ENCODE measurements at places on chromosomes 2 and 18.
A peak's percentile ranks its signal among the peaks of the same experiment; 100 is the strongest.

DNA sequence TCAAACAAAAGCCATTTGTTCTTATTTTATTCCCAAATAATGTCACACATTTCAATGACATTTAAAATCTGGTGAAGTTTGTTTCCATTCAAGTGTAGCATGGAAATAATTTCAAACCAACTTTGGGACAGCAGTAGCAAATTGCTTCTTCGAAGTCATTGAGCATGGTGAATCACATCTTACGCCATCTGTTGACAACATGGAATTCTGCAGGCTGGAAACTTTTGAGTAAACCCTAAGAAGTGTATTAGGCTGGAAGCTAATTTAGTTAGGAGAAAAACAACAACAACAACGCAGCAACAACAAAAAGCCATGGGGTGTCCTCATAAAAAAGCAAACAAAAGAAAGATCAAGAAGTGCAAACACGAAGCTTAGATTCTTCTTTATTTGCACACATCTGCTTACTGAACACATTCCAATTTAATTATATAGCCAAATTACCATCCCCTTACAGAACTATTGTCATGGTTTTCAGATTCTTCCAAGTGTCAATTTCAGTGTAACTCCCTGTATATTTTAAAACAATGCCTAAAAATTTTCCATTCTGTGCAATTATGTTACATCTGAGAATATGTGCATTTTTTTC is 659.0 kb upstream of the CDH7 start:
- peak; percentile 44 for DNase-seq

GRCh38 chr2:148670773-148671172 is 26.2 kb downstream of the EPC2 start:
- DNase-seq, result no peak

GRCh38 chr2:228522276-228522675 is 340.8 kb upstream of the SPHKAP start:
- no peak for DNase-seq

- DNase-seq, result peak; percentile 98
These were observed at the start of gene SCLY for GRCh38 chr2:238060542-238061314. Gene SCLY, plus strand, starts transcription at chr2:238061001. Its CDS starts 54 bp downstream, at chr2:238061055.

DNA sequence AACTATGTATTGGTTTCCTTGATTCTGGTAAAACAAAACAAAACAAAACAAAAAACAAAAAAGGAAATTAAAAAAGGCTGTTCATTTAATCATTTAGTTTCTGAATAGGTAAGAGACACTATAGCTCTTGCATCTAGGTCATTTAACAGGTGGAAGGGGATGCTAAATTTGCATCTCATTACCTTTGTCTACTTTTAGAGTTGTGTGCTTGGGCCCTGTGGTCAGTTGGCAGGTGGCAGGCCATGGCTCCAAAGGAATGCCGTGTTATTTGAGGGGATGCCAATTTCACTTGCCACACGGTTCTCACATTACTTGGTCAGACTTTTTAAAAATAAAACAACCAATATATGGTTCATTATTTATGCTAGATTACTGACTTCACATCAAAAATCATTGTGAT is 9.2 kb downstream of the GALNT13 start:
- no peak for DNase-seq

GRCh38 chr2:173941567-173941966 is 23.6 kb downstream of the SP3 start:
- peak; percentile 45 for DNase-seq

DNA sequence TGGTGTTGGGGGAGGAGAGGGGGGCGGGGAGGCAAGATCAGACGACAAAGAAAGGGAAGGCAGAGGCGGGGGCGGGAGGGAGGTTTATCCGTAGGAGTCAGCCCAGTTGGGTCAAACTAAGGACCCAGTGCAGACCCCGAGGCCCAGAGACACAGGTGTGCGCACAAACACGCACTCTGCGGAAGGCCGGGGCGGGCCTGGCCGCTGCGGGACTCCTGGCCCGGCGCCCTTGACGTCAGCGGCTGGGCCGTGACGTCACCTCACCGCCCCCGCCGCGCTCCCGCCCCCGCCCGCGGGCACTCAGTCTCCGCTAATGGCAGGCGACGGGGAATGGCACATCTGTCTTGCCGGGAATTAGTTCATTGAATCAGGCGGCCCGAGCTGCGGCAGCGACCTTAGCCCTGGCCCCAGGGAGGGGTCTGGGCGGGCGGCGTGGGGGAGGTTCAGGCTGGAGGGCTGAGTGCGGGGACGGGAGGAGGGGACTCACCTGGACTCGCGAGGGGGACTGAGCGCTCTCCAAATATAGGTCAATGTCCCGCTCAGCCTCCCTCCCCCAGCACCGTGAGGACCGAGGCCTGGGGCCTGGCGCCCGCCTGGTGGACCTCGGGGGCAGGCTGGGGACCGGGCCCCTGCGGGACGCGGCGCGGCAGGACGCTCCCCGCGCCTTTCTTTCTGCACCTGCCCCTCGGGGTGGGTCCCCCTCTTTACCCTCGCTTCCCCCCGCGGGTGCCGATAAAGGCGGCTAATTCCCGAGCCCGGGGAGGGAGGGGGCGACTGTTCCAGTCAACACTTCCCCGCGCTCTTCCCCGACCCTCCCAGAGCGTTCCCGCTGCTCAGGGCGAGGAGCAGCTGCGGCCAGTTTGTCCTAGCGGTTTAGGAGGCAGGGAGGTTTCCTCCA is 15.5 kb upstream of the ECEL1 start:
- peak; percentile 48 for DNase-seq

GRCh38 chr2:102140377-102140776 is 2.2 kb upstream of the IL1R1 start:
- no peak for DNase-seq

- DNase-seq, result peak; percentile 90
These were observed 87.0 kb downstream of the ALPK2 start for GRCh38 chr18:58541789-58542425.

GRCh38 chr18:73007915-73008308 is 140.1 kb upstream of the NETO1 start:
- DNase-seq, result no peak

GRCh38 chr2:138084206-138084605 is 119.9 kb downstream of the HNMT start:
- no peak for DNase-seq

GRCh38 chr18:70457223-70457622 is 168.4 kb downstream of the SOCS6 start:
- DNase-seq, result no peak

DNA sequence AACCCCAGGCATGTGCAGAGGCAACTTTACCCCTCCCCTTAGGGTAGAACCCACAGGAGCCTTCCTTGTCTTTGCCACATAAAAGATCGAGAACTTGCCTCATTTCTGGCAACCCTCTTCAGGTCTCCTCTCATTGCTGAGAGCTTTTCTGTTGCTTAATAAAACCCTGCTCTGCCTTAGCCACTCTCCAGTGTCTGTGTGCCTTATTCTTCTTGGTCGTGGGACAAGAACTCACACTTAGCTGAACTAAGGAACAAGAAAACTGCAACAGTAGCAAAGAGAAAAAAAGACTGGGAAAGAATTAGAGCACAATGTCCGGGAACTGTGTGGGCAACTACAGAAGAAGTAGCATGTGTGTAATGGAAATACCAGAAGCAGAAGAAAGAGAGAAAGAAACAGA is 56.2 kb upstream of the SMIM21 start:
- peak; percentile 4 for DNase-seq

GRCh38 chr2:168194784-168195522 is 52.4 kb downstream of the STK39 start:
- DNase-seq, result peak; percentile 22

- no peak for DNase-seq
These were observed 26.0 kb downstream of the SOS1 start for GRCh38 chr2:39094717-39095363.

- DNase-seq, result no peak
These were observed 318.2 kb downstream of the ADCYAP1 start for GRCh38 chr18:1222880-1223279.

- DNase-seq, result no peak
These were observed 54.5 kb downstream of the EVA1A start for GRCh38 chr2:75506101-75506697.

DNA sequence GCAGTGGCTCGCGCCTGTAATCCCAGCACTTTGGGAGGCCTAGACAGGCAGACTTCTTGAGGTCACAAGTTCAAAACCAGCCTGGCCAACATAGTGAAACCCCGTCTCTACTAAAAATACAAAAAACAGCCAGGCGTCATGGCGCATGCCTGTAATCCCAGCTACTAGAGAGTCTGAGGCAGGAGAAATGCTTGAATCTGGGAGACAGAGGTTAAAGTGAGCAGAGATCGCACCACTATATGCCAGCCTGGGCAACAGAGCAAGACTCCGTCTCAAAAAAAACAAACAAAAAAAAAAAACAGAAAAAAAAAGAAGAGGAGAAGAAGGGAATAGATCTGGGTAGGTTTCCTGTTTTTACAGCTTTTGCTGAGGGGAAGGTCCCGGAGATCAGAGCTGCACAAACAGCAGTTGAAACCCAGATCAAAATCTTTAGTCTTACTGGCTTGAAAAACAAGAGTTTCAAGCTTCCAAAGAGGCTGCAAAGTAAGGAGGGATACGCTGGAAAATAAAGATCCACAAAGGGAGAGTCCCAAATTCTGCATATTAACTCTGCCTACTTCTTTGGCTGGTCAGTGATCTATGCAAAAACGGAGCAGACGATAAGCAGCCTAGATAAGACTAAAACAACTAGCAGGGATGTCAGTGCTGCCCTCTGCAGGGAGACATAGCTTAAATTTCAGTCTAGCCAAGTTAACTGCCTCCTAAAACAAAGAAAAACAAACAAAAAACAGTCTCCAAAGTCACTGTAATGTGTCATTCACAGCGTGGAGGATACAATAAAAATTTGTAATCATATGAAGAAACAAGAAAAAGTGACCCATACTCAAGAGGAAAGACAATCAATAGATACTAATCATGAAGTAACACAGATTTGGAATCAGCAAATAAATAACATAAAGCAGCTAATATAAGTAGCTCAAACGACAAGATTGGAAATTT is 74.1 kb downstream of the TLK1 start:
- DNase-seq, result peak; percentile 82

GRCh38 chr2:8882094-8882493 is 44.7 kb upstream of the KIDINS220 start:
- DNase-seq, result peak; percentile 35

GRCh38 chr2:70964596-70965386 is 13.6 kb upstream of the ANKRD53 start:
- peak; percentile 82 for DNase-seq

GRCh38 chr2:28000287-28000686 is 109.8 kb downstream of the BABAM2 start:
- no peak for DNase-seq

- no peak for DNase-seq
These were observed 127.8 kb upstream of the NDUFV2 start for GRCh38 chr18:8974696-8975095.

GRCh38 chr2:16726577-16726976 is 60.9 kb upstream of the CYRIA start:
- no peak for DNase-seq

- DNase-seq, result no peak
These were observed 143.6 kb downstream of the TDRD15 start for GRCh38 chr2:21267232-21267835.

DNA sequence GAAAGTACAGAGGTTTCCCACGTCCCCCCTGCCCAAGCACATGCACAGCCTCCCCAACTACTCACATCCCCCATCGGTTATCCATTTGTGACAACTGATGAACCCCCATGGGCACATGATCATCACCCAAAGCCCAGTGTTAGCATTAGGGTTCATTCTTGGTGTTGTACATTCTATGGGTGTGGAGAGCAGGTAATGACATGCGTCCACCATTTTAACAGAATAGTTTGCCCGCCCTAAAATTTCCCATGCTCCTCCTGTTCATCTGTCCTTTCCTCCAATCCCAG is 74.3 kb downstream of the LONRF2 start:
- no peak for DNase-seq

- peak; percentile 67 for DNase-seq
These were observed 70.6 kb downstream of the RPE start for GRCh38 chr2:210072922-210073509.

Data from common myeloid progenitor, CD34-positive (primary cell).